ENCODE measurements at places on chromosomes 11 and 22. TPM values are rescaled to one million over a fixed set of nuclear protein-coding genes. Genes with fewer than 3 reads are reported as not detected.

The C22orf42 gene
- total RNA-seq: 0.69 TPM

The GGTLC3 gene
- total RNA-seq: not detected

The RASD2 gene
- total RNA-seq: 0.47 TPM

The TPBGL gene
- 0.08 TPM for total RNA-seq

The MMP7 gene
- total RNA-seq: 13.5 TPM

The PHETA2 gene
- 9.8 TPM for total RNA-seq

The CEP126 gene
- total RNA-seq: 0.88 TPM

The LRRC75B gene
- 8.4 TPM for total RNA-seq
